M059J (cell line): ENCODE measurements at places on chromosomes 7 and 10.
A peak's percentile ranks its signal among the peaks of the same experiment; 100 is the strongest.

- DNase-seq: peak; percentile 57
Measured at GRCh38 chr7:106277976-106278375, 6.8 kb downstream of the NAMPT start.

- DNase-seq: no peak
Measured at GRCh38 chr10:14089556-14090292, 241.0 kb downstream of the FRMD4A start.

DNA sequence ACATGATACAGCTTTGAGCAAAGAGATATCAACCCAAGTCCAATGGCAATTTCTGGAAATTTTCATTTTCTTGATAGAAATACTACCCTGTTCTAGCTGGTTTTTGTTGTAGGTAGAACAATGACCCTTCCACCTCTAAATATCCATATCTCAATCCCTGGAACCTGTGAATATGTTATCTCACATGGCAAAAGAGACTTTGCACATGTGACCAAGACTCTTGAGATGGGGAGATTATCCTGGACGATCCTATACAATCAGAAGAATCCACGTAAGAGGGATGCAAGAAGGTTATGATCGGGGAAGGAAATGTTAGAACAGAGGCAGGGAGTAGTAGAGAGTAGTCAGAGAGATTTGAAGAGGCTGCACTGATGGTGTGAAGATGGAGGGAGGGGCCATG, 124.9 kb downstream of the CCDC71L start:
- DNase-seq: no peak

GRCh38 chr7:132022188-132022587, 465.8 kb upstream of the PODXL start:
- DNase-seq: no peak

GRCh38 chr7:65390588-65390987, 16.9 kb downstream of the ZNF92 start:
- peak; percentile 73 for DNase-seq

DNA sequence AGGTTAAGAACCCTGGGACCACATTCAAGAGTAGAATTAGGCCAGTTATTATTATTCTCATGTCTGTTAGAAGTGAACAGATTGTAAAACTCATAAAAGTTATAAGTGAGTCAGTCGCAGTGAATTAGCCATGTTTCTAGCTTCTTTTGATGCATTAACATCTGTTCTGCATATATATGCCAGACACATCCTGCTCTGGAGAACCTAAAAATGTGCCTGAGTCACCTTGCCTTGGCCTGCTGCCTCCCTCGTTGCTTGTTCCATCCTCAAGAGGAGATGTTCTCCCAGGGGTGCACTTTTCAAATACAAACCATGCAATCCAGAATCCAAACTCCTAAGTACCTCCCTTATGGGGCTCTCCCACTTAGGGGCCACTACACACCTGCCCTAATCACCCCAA, 14.8 kb downstream of the TSPAN12 start:
- DNase-seq: no peak

- no peak for DNase-seq
Measured at GRCh38 chr10:15483215-15484075, 112.4 kb upstream of the FAM171A1 start.

GRCh38 chr7:12524794-12525386, 45.6 kb upstream of the SCIN start:
- peak; percentile 62 for DNase-seq

DNA sequence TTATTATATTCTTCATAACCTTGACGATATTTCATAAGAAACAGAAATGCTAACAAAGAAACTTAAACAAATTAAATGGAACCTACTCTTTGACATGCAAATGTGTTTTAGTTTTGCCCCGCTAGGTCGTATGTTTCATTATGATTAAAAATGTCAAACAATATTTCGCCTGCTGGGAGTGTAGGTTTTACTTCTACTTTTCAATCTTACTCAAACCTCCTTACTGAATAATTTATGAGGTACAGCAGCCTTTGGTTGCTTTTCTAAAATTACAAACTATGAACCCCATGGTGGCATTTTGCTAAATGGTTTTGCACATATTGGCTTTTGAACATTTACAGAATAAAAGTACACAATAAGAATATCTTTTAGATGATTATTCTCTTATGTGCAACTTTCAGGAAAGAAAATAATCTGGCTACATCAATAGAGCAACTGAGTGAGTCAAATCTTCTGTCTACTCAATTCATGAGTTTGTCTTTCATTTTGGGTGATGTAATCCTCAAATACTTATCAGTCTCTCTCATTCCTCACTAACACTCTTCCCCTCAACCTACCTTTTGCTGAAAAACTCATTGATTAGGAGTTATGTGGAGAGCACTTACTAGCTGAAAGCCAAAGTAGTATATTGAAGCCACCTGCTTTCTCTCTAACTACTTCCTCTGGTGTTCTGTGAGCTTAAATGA, 1226.4 kb downstream of the XPNPEP1 start:
- DNase-seq: no peak

- peak; percentile 86 for DNase-seq
Measured at GRCh38 chr7:24882989-24883621, 96.9 kb downstream of the OSBPL3 start.

GRCh38 chr7:89887489-89887888, 266.8 kb upstream of the STEAP1 start:
- no peak for DNase-seq

DNA sequence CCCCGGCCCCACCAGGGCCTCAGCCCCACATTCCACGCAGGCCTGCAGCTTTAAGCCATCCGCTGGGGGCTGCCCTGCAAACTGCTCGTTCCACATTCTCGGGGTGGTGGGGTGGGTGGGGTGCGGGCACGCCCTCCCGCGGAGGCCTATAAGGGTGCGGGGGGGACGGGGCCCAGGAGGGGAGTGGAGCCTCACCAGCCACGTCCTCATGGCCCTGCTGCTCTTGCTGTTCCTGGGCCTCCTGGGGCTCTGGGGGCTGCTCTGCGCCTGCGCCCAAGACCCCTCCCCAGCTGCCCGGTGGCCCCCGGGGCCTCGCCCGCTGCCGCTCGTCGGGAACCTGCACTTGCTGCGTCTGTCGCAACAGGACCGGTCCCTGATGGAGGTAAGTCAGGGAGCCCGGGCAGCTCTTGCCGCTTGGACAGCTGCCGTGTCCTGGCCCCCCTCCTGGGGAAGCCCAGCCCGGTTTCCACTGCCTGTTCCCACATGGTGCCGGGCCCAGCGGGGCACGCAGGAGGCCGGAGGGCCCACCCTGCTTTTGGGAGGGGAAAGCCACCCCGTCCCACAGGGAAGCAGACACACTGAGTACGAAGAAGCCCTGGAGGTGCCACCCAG, at the start of gene CYP2W1:
TSS of gene CYP2W1 (plus strand) at position 178 of the 612 bp plus-strand sequence. CDS start at position 209, 31 bp downstream.
- no peak for DNase-seq

- peak; percentile 36 for DNase-seq
Measured at GRCh38 chr7:99106821-99107241, 37.1 kb downstream of the SMURF1 start.

DNA sequence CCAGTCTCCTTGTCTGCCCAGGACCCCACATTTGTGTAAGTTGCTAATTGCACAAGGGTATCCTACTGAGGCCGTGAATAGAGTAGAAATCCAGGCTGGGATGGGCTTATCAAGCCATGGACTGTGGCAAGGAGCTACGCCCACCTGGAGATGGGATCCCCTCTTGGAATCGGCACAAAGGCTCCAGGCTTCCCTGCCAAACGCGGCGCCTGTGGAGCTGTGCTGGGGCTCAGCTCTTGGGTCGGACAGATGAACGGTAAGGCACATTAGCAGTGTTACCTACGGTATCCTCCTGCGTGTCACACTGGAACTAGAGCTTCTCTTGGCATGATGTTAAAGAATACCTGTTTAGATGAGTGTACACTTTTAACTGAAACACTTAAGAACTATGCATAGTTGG, 196.7 kb downstream of the CELF2 start:
- DNase-seq: no peak

DNA sequence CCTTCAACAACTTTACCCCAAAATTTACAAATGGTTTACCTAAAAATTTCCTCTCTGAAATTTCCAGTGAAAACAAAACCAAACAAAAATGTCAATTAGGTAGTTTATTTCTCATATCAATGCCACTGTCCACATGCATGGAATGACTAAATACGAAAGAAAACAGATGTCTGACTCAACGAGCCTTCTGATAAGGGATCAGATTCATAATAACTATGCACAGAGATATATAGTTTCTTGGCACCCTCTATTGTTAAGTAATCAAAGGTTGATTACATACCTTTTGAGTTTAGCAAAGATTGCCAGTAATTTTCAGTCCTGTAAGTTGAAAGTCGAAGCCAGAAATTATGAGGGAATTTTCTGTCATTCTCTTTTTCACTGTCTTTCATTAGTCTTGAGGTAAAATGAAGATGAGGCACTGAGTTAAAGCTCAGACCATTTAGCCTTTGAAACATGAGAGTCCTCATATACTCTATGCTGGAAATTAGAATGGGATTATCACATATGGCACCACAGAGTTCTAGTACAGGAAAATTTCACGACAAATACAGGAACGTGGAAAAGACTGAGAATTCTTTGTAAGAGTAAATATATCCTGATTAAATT, 519.1 kb upstream of the ANKRD30A start:
- peak; percentile 26 for DNase-seq

GRCh38 chr7:21412410-21412851, 15.5 kb upstream of the SP4 start:
- DNase-seq: no peak

- peak; percentile 44 for DNase-seq
Measured at GRCh38 chr10:17235136-17235535, 7.1 kb downstream of the VIM start.

- DNase-seq: no peak
Measured at GRCh38 chr10:131402771-131403650, 91.5 kb upstream of the TCERG1L start.

- DNase-seq: peak; percentile 81
Measured at GRCh38 chr7:44162785-44163395, 21.8 kb upstream of the MYL7 start.

DNA sequence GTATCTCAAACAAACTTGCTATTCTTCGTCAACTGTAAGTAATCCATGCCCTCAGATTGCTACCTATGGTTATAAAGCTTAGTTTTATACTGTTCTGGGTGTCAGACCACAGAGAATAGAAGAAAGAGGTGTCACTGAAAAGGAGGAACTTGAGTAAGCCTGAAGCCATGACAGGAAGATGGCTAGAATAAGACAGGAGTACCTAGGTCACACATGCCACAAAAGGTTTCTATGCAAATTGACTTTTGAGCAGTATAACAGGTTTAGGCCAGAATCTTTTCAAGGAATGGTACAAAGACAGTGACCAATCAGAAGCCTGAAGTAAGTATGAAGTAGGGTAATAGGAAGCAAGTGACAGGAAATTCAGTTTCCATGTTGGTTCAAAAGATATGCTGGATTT, 23.5 kb downstream of the FBXW4 start:
- DNase-seq: no peak

GRCh38 chr7:2919256-2919655, 75.1 kb upstream of the GNA12 start:
- no peak for DNase-seq

DNA sequence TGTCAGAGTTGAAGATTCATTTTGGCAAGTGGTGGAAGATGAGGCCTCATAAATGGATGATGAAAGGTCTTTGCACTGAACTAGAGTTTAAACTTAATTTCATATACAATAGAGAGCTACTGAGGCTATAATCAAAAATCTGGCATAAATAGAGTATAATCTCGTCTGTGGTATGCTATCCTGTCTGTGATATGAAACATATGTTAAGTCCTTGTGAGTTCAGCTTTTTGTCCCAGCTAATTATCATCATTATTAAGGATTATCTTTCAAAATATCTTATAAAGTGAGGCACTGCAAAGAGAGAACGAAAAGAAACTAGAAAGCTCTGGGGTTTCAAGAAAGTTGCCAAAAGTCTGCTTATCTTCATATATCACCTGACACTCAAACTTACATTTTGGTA, 83.4 kb downstream of the GAD2 start:
- DNase-seq: no peak

GRCh38 chr10:92278996-92279696, 11.7 kb downstream of the CPEB3 start:
- no peak for DNase-seq

DNA sequence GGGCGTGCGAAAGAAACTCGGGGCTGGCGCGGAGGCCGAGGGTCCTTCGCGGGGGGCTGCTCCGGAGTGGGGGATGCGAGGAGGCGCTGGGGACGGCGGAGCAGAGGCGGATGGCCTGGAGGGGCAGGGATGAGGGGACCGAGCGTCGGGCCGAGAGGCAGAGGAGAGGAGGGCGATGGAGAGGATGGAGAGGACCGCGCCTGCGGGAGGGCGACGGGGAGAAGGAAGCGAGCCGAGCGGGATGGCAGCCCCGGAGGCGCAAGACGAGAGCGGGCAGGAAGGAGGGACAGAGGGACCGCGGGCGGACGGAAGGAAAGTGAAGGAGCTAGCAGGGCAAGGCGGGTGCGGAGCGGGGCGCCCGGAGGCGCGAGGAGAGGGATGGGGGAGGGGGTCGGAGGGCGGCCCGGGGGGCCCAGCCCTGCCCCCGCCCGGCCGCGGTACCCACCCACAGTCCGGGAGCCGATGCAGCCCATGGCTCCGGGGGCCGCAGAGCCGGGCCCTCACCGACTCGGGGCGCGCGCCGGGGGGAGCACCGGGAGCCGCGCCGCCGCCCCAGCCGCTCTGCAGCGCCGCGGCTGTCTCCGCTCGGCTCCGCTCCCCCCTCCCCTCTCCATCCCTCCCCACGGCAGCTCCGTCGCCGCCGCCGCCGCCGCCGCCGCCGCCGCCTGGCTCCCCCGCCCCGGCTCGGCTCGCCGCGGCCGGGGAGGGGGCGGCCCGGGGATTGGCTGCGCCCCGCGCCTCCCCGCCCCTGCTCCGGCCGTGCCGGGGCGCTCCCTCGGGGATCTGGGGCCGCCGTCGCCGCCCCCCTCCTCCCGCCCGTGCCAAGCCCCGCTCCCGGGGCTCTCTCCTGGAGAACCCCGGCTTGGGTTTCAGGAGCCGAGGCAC, at the start of gene FAM131B:
TSS of gene FAM131B (minus strand) at position 583 of the 885 bp plus-strand sequence. CDS start at position 473, 110 bp downstream.
- no peak for DNase-seq

GRCh38 chr10:97713826-97714400, 383 bp downstream of the MARVELD1 start:
- peak; percentile 75 for DNase-seq

DNA sequence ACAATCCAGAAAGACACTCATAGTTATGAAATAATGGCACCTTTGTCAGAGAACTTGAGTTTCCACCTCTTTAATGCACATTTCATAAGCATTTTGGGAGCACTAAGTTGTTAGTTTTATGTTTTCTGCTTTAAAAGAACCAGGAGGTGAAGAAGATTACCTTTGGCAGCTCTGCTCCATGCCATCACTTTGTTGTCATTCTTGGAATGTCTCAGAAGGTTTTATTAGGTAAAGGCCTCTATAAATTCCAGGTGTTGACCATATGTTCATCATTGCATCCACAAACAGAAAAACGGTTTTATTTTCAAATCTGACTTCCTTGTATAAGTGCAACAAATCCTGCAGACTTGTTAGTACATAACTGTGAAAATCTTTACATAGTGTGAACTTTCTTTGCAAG, 424.8 kb downstream of the MDFIC start:
- no peak for DNase-seq
